Aorta (tissue), 5 donors: ENCODE measurements at places on chromosomes 6 and 20.
A peak's percentile ranks its signal among the peaks of the same experiment; 100 is the strongest.

- peak; percentile 57 for DNase-seq
Measured at GRCh38 chr6:149334682-149335160, 17.2 kb downstream of the TAB2 start.

DNA sequence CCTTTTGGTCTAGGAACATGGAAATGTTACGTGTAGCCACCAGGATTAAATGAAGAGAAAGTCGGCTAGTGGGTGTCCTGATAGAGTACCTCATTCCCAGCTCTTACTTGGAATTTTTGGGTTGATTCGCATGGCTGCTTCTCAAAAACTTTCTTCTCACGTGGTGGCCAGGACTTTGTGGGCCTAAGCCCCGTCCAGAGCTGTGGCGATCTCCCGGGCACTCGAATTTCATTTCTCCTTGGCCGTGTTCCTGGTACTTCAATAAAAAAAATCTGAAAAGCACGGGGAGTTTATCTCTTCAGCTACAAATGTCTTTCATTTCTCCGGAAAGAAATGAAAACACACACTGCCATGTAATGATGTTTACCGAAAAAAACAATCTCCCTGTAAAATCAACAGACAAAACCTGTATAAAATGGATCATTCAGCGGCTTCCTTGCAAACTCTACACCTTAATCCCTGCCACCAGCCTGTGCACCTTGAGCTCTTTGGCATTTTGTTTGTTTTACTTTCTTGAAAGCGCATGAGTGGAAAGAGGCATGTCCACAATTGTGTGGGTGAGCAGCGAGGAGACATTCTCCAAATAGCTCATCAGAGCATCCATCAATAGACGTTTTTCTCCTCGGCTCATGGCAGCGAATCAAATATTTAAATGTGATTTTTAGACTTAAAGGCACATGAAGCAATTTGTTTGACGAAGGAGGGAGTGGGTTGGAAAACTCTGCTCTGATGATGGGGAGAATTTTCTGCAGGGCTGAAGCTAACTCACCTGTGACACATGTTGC, 173.1 kb downstream of the TFAP2C start:
- DNase-seq: no peak

GRCh38 chr6:72321788-72322187, 300.1 kb upstream of the KCNQ5 start:
- DNase-seq: no peak

DNA sequence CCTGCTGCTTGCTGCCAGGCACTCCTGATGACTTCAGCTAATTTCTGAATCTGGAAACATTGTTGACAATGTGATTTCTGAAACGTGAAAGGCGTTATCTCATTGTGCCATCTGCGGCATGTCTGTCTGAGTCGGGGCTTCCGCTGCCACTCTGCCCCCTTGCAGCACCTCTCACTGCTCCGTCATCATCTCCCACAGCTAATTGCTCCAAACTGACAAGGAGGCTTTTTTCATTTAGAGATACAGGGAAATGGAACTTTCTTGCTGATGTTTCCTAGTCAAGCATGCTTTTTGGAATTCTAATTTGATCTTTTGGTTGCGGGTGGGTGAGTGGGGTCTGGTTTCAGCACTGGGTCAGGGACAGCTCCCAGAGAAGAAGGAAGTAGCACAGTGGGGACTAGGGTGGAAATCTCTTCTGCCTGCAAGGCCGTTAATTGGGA, 233.5 kb downstream of the DHX35 start:
- no peak for DNase-seq

GRCh38 chr6:159988983-159989454, 20.1 kb downstream of the IGF2R start:
- no peak for DNase-seq

GRCh38 chr6:33828764-33829731, 25.2 kb upstream of the MLN start:
- no peak for DNase-seq

DNA sequence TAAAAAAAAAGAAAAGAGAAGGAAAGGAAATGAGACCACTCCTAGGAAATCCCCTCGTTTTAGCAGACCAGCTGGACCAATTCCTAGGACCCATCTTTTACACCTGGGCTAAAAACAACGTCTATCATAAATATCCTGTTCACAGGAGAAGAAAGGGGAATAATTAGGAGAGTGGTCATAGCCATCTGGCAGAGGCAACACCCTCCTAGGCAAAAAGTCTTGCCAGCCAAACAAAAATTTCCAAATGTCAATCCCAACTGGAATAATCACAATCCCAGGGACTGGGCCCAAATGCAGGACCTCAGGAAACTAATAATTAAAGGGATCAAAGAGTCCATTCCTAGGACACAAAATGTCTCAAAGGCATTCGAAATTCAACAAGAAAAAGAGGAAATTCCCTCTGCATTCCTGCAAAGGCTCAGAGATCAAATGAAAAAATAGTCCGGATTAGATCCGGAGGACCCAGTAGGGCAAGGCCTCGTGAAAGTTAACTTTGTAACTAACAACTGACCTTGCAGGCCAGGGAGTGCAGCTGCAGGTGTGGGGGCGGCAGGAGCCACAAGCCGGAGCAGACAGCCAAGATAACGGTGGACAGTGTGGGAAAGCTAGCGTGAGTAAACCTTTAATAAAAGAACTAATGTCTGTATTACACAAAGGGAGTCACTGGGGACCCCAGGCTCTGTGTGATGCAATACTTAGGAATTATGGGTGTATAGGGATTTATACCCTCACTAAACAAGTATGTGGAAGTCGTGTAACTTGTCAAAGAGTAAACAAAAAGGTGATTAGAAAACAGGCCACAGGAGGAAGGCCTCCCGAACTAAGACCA, 11.7 kb downstream of the LCA5 start:
- no peak for DNase-seq

DNA sequence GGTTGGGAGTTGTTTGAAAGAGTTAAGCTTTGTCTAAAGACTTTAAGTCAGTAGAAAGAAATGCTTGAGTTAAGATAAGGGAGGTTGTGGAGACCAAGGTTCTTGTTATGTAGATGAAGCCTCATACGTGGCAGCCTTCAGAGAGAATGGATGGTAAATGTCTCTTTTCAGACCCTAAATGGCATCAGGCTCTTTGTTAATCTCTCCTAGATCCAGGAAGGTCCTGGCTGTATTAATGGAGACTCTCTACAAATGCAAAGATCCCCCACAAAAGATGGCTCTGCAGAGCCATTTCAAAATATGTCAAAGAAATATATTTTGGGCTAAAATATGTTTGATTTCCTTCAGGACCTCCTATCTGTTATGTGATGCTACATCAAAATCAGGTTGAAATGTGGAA, 161.6 kb downstream of the ADAT2 start:
- no peak for DNase-seq

DNA sequence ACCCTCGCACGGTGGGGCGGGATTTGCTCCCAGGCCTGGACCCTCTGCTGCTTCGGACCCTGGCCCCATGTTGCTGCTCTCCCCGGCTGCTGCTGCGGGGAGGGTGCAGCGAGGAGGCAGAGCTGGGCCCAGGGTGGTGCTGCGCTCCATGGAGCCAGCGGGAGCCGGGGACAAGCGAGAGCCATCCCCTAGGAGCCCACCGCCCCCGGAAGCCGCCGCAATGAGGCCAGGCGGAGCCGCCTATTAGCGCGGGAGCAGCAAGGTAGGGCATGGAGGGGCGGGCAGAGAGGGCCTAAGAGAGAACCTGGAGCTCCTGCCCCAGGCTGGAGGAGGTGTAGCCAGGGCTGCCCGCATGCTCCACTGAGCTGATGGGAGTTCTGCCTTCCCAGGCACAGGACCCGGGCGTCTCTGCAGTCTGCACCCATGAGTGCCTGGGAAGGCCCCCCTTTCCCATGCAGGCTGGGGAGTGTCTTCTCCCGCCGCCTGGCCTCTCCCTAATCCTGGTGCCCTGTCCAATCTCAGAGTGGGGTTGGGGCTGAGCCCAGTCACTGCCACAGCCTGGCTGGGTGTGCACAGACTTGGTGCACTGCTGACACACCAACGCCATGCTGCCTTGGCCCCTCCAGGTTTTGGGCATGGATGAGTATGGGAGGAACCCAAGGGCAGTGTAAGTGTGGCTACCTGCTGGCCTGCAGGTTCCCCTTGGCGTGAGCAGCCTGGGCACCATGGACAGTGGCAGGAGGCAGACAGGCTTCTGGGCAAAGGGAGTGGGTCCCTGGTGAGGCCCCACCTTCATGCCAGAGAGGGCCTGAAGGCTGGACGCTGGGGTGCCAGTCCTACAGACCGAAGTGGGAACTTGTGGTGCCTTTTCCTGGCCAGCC, 360.6 kb upstream of the MAP3K7 start:
- DNase-seq: peak; percentile 72

- peak; percentile 84 for DNase-seq
Measured at GRCh38 chr6:34888874-34889555, at the start of gene ANKS1A. ANKS1A (plus strand) TSS chr6:34889255; CDS start chr6:34889403, 148 bp downstream.

DNA sequence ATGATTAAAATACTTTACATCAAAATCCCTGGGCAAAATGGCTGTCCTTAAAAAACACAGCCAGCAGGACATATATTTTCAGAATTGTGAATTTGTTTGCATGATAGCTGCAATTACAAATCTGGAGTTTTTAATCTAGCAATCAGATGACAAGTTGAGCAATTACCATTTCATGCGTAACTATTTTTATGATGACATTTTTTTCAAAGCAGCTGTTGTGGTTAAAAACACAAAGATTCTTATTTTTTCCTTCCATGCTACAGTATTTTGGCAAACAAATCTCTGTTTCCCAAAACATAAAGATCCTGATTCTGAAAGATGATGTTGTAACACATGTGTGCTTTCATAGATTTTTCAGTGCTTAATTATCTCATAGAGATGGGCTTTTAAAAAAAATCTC, 90.2 kb downstream of the PHACTR1 start:
- DNase-seq: no peak

- no peak for DNase-seq
Measured at GRCh38 chr6:11485271-11485670, 52.3 kb upstream of the TMEM170B start.

DNA sequence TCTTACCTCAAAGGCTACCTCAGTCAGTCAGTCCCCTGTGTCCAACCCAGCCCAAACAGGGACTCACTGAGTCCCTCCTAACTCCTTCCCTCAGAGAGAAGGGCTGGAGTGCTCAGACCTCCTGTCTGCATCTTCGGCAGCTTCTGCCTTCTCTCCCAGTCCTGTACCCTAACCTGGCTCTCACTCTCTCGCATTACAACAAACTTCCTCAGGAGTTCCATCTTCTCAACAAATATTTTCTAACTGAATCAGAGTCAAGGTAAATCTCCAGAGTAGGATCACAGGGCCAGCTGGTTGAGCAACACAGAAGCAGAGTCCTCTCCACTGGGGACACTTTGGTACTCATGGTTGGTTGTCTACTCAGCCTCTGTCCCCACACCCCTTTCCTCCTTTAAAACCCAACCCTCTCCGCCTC, 92.3 kb downstream of the MRPL14 start:
- DNase-seq: no peak

DNA sequence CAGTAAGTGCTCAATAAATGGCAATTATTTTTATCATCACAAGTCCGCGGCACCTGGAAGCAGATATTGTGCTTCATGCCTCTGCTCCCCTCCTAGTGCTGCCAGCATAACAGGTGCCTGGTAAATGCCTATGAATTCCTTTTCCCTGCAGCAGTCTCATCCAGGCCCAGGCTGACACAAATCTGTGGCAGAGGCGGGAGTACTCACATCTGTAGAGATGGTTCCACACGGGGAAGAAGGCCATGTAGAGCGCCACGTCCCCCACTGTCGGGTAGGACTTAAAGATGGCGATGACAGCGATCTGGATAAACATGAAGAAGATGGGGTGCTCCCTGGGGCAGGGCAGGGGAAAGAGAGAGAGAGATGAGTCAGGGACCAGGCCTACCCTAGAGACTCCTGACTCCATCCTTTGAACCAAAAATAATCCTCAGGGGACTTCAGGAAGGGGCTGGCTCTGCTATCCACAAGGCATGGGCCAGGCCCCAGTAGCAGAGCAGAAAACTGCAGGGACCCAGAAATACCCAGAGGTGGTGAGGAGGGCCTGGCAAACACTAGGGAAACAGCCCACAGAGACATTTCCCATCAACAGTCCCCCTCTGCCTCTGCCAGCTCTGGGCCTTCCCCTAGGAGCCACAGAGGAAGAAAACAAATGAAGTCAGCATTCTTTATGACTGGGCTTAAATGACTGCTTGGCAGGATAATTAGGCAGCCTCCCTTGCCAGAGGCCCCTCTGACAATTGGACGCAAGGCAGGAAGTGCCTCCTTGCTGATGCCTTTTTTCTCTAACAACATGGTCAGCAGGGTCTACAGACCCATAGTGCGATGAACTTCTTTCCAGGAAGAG, 23.0 kb downstream of the MAP1LC3A start:
- DNase-seq: peak; percentile 65

- no peak for DNase-seq
Measured at GRCh38 chr6:3239110-3239830, 11.8 kb upstream of the TUBB2B start.

DNA sequence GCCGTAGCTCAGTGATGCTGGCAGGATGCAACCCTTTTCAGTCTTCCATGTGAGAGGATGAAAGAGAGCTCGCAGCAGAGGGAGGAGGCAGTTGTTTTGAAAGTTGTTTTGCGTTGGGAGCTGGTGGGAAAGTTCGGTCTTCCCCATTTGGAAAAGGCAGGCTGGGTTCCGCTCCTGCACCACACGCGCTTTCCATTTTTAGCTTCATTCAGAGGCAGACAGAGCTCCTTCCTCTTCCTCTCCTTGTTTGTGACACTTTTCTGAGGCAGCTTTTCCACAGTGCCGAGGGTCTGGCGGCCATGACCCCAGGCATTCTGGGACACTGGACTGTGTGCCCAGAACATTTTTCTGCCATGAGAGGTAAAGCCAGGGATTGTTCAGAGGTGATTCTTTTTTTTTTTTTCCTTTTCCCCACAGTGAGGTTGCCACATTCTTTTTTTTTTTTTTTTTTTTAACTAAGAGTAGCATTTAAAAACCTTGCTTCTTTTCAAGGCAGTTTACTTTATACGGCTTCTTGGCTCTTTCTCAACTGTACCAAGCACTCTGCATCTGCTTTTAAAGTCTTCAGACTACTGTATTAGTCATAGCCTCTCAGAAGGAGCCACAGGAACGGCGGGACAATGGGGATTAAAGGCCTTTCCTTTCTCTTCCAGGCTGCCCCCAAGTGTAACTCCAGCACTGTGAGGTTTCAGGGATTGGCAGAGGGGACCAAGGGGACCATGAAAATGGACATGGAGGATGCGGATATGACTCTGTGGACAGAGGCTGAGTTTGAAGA, 1.6 kb downstream of the PRDM1 start:
- peak; percentile 65 for DNase-seq

DNA sequence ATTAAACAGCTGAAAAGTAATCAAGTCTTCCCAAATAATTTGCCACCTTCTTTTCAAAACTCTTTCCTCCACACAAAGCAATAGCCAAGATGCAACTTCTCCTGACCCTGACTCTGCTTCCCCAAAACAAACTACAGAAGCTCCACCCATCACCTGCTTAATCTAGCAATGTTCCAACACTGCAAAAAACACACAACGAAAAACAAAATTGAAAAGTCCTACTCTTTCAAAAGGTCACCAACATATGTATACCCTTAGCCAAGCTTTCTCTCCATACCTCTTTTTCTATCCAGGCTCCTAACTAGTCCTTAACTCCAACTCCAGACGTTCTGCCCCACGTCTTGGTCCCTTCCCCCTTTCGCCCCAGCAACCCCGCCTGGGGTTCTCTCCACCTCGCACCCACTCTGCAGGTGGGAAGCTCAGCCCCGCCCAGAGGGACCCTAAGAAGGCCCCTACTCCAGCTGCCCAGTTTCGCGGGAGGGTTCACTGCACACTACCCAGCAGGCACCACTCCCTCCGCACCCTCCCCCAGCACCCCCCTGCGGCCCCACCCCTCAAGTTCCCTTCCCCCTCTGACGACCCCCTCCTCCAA, 717 bp downstream of the CSNK2A1 start:
- no peak for DNase-seq
